ENCODE measurements at places on chromosomes 7 and 10. TPM values are rescaled to one million over a fixed set of nuclear protein-coding genes. Genes with fewer than 3 reads are reported as not detected.

The VIPR2 gene
- 12.6 TPM for total RNA-seq

The LBX1 gene
- not detected for total RNA-seq

- no peak for DNase-seq
- H3K36me3 ChIP-seq: no peaks in the 10 kb centered on the region
- H3K4me1 ChIP-seq: no peaks in the 10 kb centered on the region
- no peak overlapping the region for H3K27ac ChIP-seq
Measured at GRCh38 chr7:41501466-41501865, 201.4 kb downstream of the INHBA start.

DNA sequence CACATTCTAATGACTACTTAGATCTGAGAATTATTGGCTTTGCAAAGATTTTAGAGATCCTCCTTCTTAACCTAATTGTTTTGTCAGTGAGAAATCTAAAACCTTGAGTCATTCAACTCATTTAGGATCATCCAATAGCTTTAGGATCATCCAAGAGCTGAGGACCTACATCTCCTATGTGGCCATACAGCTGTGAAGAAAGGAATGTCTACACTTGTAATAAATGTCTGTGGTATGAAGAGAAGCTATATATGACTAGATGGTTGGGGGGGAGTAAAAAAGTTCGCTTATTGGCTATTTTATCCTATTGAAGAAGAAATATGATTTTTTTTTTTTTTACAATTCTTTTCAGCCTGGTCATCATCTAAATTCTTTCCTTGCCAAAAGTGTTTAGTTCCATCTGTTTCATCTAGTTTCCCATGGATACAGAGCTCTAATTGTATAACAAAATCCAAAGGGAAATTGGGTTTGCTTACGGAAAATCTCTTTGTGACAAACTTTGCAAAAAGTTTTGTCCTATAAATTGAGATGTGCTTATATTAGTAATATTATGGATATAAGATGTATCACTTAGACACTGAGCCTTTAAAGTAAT is 196.7 kb downstream of the PRKG1 start:
- no peaks in the 10 kb centered on the region for H3K4me1 ChIP-seq
- no peaks in the 10 kb centered on the region for H3K27me3 ChIP-seq
- no peak overlapping the region for H3K4me3 ChIP-seq
- no peak overlapping the region for H3K27ac ChIP-seq

DNA sequence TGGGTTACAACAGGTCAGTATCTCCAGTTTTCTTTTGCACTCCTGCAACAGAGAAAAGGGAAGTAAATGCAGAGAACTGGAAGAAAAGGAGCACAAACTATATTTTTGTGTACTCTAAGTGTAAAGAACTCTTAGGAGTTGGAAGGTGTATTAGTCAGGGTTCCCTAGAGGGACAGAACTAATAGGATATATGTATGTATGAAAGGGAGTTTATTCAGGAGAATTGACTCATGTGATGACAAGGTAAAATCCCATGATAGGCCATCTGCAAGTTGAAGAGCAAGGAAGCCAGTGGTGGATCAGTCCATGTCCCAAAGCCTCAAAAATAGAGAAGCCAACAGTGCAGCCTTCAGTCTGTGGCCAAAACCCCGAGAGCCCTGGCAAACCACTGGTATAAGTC is 22.6 kb upstream of the RAB18 start:
- H3K27ac ChIP-seq: no peak overlapping the region
- H3K27me3 ChIP-seq: no peaks in the 10 kb centered on the region
- H3K4me1 ChIP-seq: no peaks in the 10 kb centered on the region

- no peak for DNase-seq
- peaks cover 2% of the 10 kb centered on the region for H3K36me3 ChIP-seq
- no peak overlapping the region for H3K4me3 ChIP-seq
- no peak overlapping the region for H3K27ac ChIP-seq
- no peaks in the 10 kb centered on the region for H3K27me3 ChIP-seq
- no peaks in the 10 kb centered on the region for H3K4me1 ChIP-seq
Measured at GRCh38 chr10:87771871-87772500, 46.0 kb downstream of the ATAD1 start.

- H3K36me3 ChIP-seq: no peaks in the 10 kb centered on the region
- H3K27me3 ChIP-seq: no peaks in the 10 kb centered on the region
- no peak for DNase-seq
Measured at GRCh38 chr10:13722747-13723653, 136.2 kb downstream of the PRPF18 start.

Data from aorta (tissue), 5 donors.